ENCODE measurements at places on chromosomes 6 and 20.
A peak's percentile ranks its signal among the peaks of the same experiment; 100 is the strongest.

- DNase-seq: no peak
Measured at GRCh38 chr20:2465100-2465499, 5.5 kb downstream of the SNRPB start.

DNA sequence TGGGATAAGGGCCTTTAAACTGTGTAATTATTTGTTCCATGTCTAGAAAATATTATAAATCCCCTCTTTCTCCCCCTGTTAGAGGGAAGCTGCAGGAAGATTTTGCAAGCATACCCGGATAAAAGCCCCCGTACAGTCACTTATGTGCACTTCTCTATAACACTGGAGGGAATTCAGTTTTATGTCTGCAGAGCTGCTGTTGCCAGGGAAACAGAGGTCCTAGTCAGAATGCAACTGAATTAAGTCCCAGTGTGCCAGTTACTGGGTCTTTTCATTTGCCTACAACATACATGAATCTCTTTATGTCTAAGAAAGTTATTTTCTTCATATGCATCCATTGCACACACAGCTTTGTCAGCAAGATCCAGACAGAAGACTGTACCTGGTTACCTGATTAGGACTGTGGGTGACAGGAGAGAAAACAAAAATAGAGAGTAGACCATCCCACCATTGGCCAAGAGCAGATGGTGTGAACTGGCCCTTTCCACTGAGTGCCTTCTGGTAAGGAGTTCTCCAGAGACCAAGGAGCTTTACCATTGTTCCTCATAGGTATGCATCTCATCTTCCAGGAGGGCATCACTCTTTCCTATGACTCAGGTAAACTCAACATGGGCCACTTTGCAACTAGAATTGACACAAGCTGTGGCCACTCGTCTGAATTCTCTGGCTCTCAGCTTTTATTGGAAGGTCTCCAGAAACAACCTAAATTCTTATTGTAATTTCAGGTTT lies 180.8 kb upstream of the PHACTR1 start:
- DNase-seq: no peak

DNA sequence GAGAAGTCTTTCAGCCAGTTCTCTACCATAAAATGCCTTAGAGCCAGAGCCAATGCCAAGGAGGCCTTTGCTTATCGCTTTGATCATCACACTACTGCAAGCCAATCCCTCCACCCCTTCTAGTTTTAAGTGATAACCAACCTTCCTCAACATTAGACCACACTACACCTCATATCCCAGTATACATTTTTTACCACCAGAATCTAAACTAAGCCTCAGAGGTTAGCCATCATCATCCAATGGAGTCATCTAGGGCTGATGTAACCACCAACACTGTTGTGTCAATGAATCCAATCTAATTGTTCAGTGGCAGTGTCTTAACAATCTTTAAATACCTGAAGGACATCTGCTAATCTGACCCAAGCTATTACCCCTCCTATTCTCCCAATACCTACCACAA lies 6.4 kb downstream of the ZUP1 start:
- no peak for DNase-seq

DNA sequence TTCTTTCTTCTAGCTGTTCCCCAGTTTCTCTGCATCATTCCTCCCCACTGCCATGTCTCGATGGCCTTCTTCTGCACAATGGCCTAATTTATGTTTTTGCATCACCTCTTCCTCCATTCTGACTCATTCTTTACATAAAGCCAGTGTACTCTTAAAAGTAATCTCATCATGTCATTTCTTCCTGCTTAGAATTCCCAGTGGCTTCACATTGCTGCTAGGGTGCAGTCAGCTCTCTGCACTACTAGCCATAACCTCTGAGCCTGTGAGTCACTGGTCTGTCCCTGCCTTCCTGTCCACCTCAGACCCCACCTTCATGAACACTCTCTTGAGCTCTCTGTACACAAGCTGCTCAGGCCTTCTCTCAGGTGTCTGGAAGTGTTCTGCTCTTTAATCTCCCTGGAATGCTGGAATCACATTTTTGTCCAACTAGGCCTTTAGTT lies 24.1 kb upstream of the TRIM27 start:
- no peak for DNase-seq

DNA sequence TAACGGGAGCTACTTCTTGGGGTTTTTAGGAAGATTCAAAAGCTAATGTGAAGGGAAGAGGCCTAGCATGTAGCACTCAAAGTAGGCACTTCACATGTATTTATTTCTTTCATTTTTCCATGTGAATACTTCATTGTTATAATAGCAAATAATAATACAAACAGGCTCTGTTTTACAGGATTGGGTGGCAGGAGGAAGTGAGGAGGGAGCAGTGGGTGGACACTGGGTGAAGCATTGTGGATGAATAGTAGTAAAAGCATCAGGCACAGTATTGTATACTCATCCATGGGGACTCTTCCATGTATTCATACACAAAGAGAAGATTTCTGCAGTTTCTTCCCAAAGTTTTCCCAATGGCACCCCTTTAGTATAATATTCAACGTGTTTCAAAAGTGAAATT lies 38.4 kb upstream of the SNRPB2 start:
- DNase-seq: no peak

DNA sequence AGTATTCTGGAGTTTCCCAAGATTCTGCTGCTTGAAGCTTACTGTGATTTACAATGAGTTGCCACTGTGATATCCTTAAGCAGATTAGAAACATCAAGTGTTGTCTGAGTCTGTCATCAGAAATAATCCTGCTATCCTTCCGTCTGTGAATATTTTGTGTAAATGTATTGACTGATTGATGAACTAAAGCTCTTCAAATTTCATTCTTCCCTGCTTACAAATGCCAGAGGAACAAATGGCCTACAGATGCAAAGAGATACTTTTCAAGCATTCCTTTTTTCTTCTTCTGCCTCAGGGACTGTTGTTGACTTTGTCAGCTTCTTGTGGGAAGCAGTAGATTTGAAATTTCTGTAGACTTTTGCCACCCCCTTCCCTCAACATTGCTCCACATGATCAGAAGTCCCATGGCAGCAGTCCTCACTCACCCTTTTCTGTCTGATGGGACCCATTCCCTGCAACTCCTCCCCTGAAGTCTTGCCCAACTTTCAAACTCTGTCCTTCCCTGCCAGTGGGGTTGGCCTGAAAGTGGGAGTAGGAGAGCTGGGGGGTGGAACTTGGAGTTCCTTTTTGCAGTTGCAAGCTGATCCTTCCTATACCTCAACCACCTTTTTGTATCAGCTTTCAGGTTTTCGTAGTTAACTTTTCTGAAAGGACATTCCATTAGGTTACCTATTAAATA lies 38.5 kb upstream of the MLIP start:
- DNase-seq: no peak

- no peak for DNase-seq
Measured at GRCh38 chr6:101776919-101777350, 383.4 kb downstream of the GRIK2 start.

- DNase-seq: no peak
Measured at GRCh38 chr20:49824206-49824605, 11.6 kb downstream of the SLC9A8 start.

- no peak for DNase-seq
Measured at GRCh38 chr6:81731814-81732213, 20.7 kb downstream of the TENT5A start.

DNA sequence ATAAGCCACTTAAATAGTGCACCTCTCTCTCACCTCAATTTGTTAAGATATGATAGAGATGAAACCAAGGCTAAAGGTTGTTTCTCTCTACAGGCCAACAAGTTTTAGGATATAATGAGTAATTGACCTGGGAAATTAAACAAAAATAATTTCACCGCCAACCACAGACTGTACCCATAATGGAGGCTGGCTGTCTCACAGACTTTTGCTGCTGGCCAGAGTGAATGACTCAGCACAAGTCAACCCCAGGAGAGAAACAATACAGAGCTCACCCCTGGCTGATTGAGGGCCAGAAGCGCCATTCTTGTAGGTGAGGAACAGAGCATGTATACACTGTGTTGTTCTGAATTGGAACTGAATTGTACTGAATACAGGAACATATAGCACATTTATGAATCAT lies 99.9 kb downstream of the CAP2 start:
- DNase-seq: no peak

DNA sequence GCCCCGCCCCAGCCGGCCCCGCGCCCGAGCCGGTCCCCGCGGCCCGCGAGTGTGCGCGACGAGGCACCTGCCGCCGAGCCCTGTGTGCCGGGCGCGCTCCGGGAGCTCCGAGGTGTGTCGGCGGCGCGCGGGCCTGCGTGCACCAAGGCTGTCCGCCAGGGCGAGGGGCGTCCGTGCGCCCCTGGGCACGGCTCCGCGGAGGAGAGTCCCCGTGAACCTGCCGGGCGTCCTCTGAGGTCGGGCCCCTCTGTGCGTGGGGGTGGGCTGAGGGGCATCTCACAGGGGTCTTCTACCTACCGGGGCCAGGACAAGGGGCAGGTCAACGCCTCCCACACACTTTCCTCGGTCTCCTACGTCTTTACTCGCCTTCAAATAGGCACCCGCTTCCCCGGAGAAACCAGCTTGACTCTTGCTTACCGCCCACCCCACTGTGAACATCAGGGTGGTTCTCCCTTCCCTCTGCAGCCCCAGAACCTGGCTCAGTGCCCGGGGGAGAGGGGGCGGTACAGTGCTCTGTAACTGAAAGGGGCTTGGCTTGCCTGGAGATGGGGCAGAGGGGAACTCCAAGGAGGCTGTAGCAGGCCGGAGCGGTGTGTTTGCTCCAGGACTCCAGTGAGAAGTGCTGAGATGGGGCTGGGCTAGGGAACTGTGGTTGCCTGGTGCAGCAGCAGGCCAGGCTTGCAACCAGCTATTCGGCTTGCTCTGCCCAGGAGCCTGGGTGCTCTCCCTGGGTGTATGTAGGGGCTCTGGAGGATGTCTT lies at the start of gene SAMD10:
TSS of gene SAMD10 (minus strand) at position 86 of the 760 bp plus-strand sequence. CDS start 175 bp downstream, outside the sequence.
- peak; percentile 21 for DNase-seq

DNA sequence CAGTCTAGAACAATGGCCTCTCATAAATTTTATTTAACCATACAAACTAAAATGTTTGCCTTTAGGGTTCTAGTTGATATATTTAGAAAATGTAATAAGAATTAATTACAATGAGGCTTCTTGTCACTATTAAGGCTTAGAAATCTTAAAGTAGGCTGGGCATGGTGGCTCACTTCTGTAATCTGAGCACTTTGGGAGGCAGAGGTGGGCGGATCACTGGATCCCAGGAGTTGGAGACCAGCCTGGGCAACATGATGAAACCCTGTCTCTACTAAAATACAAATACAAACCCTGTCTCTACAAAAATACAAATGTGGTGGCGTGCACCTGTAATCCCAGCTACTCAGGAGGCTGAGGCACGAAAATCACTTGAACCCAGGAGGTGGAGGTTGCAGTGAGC lies 99.0 kb upstream of the ADGRF1 start:
- no peak for DNase-seq

DNA sequence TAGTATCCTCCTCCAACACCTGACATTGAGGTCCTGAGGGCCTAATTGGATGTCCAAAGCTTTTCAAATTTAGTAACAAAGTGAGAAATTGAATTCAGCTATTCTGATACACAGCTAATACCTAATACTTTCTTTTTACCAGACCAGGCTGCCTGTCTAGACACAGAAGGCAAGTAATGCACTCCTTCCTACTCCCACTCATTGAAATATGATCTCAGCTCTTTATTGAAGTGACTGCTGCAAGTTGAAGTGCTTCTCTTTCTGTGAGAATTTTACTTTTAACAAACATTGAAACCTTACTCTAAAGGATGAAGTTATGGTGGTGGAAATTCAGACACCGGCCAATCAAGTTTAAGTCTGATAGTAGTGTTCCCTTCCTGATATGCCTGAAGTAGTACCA lies 90.8 kb upstream of the OGFRL1 start:
- no peak for DNase-seq

- DNase-seq: no peak
Measured at GRCh38 chr6:155147958-155148663, 115.7 kb upstream of the CLDN20 start.

GRCh38 chr20:48069596-48069995 lies 284.3 kb upstream of the SULF2 start:
- no peak for DNase-seq

- DNase-seq: no peak
Measured at GRCh38 chr20:41279546-41280225, 37.8 kb downstream of the ZHX3 start.

DNA sequence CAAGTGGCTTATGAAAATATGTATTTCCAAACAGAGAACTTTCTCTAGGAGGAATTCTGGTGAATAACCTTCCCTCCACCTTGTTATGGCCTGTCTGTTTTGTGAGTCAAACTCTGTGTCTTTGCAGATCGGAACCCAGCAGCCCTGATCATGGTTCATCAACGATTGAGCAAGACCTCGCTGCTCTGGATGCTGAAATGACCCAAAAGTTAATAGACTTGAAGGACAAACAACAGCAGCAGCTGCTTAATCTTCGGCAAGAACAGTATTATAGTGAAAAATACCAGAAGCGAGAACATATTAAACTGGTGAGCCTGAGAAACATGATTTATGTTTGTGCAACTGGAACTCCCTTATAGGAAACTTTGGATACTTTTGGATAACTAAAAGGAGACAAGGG lies 294.5 kb upstream of the PLCB4 start:
- no peak for DNase-seq

DNA sequence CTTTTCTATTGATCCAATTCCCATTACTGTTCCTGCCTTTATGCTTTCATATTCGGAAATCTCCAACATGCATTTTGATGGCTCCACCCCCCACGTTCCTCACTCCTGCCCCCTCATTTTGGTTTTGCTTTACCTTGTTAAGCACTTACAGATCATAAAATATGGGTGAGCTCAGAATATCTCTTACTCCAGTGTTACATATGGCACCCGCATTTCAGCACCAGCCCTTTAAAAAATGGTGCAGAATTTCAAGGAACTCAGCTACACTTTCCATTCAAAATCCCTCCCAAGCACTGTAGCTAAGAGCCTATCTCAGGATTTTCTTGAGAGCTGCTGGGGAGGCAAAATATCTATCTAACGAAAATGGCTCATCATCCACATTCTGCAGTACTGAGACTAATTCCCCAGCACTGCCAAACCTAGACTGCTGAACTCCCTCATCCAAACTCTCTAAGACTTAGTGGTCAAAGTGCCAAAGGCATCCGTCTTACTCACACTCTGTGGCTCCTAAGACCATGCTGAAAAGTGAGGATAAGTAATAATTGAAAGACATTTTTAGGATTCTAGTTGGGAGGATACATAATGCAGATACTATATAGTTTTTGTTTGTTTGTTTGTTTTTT lies 7.8 kb downstream of the SGK1 start:
- no peak for DNase-seq

- no peak for DNase-seq
Measured at GRCh38 chr6:11854408-11855165, 76.0 kb upstream of the ADTRP start.

GRCh38 chr6:7058250-7058923 lies 49.4 kb upstream of the RREB1 start:
- DNase-seq: peak; percentile 72

DNA sequence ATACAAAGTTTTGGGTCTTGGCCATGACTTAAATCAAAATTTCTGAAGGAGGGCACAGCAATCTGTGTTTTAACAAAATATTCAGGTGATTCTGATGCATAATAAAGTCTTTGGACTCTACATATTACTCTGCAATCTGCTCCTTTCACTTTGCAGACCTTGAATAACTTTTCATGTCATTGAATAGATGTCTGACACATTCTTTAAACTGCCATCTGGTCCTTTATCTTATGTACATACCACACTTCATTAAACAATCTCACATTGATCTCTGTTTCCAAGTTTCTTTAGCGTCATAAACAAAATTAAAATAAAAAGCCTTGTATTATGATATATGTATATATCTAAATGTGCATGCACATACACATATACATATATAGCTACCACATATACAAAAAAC lies 831.2 kb downstream of the MAFB start:
- no peak for DNase-seq

- DNase-seq: no peak
Measured at GRCh38 chr6:37584654-37585522, 85.2 kb upstream of the CCDC167 start.

GRCh38 chr6:36599791-36600209 lies 5.6 kb downstream of the SRSF3 start:
- DNase-seq: peak; percentile 47

All from hematopoietic multipotent progenitor cell treated with erythropoietin and hydrocortisone succinate and interleukin-3 and kit ligand, for 15 days (in vitro differentiated cells).